MG63 (cell line): ENCODE measurements at places on chromosomes 4 and X. TPM values are rescaled to one million over a fixed set of nuclear protein-coding genes. Genes with fewer than 3 reads are reported as not detected.

DNA sequence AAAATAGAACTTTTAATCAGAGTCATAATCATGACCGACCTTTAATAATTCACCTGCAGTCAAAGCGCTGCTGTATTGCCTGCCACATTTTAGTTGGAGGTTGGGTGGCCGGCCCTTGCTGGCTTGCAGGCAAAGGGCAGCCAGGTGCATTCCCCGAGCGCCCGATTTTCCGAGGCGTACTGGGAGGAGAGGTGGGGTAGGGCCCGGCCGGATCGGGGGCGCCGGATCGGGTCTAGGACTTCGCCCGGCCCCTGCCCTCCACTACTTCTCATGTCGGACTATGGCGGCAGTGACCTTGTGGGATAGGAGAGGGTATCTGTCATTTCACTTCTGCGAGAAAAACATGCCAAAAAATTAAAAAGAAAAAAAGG lies 2.5 kb upstream of the RS1 start:
- DNase-seq: peak; percentile 6

DNA sequence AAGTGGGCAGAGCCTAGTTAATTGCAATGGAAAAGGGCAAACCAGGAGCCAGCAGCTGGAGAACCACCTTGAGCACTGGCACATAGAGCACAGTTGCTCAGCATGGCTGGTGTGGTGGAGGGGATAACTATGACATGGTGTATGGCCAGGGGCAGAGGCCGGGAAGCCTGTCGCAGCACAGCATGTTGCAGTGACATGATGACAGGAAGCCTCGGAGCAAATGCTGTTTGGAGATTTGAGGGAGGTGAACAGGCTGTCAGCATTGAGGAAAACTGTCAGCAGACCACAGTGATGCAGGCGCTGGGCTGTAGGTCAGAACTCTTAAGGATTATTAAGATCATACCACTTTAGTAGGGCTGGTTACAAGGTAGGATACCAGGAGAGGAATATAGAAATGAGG lies 228.7 kb downstream of the CBR4 start:
- no peak for DNase-seq

- peak; percentile 5 for DNase-seq
Measured at GRCh38 chr4:109721033-109721432, 8.8 kb downstream of the PLA2G12A start.

- no peak for DNase-seq
Measured at GRCh38 chr4:6405397-6405706, 67.1 kb downstream of the PPP2R2C start.

- no peak for DNase-seq
Measured at GRCh38 chr4:68693325-68694075, 23.0 kb upstream of the UGT2B15 start.

- no peak for DNase-seq
Measured at GRCh38 chrX:21469071-21469470, 94.9 kb downstream of the CNKSR2 start.

GRCh38 chr4:2041239-2042130 lies 17.6 kb upstream of the NAT8L start:
- DNase-seq: peak; percentile 74

LYAR gene
- total RNA-seq: 17.5 and 20.9 TPM in 2 replicates

CLDN2 gene
- not detected in 2 replicates for total RNA-seq

PAGE4 gene
- total RNA-seq: not detected in 2 replicates

DNA sequence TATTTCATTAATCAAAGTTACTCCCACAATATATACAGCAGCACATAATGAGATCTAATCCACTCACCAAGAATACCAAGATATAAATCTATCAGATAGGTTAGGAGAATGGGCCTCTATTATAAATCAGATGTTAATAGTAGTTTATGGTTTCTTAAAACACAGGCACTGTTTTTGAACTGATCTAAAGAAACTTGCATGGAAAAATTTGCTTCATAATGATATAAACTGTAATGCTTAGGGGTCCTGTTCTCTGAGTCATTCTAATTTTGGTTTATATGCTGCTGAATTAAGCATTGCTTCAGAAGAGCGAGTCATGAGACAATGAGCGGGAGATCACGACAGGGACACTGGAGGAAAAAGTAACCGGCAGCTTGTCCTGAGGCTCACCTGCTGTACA lies 113.3 kb upstream of the OTUD4 start:
- DNase-seq: no peak

- DNase-seq: peak; percentile 69
Measured at GRCh38 chr4:105765690-105766407, 57.3 kb downstream of the GSTCD start.

DMRTC1 gene
- total RNA-seq: not detected in 2 replicates

DNA sequence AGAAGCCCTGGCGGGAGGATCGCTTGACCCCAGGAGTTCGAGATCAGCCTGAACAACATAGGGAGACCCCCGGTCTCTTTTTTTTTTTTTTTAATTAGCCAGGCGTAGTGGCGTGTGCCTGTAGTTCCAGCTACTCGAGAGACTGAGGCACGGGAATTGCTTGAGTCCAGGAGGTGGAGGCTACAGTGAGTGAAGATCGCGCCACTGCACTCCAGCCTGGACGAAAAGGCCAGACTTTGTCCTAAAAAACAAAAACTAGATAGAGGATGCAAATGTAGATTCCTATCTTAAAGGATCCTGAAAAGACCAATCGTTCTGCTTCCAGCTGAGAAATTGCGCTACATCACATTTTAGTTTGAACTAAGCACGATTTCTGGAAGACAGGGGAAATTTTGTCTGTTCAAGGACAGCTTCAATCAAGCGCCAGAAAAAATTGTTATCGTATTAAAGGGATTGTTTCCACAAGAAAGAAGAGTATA lies 627 bp upstream of the HSD17B11 start:
- DNase-seq: no peak

- DNase-seq: no peak
Measured at GRCh38 chrX:518319-518718, 112.3 kb upstream of the SHOX start.

DNA sequence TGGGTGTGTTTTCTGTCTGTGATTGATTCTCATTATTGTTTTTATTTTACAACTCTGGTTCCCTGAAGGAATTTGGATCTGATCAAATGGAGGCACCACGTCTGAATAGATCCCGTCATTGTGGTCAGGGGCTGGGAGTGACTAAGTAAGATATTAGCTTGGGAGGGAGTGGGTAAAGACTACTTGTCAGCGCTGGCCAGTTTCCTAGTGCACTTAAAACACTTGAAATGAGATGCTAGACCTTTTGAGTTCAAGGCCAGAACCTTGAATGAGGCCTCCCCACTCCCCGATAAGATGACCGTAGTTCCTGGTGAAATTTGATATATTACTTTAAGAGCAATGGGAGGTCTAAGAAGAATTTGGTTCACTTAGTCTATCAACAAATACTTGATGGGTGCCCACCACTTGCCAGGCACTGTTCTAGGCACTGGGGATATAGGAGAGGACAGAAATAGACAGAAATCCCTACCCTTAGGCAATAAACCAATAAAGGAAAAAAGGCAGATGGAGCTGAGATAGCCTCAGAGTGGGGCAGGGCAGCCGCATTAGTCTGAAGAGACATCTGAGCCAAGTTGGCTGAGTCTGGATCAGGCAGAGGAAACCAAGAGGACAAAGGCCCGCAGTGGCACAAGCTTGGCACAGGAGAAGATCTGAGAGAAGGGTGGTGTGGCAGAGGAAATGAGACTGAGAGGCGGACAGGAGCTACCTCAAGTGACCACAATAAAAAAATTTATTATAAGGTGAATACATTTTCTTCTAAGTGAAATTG lies 11.8 kb downstream of the FAM184B start:
- DNase-seq: no peak

SMIM43 gene
- 2.2 and 3.4 TPM in 2 replicates for total RNA-seq

- DNase-seq: no peak
Measured at GRCh38 chr4:158906073-158906472, 137.2 kb downstream of the FNIP2 start.

SOD3 gene
- total RNA-seq: not detected in 2 replicates

NMU gene
- total RNA-seq: not detected in 2 replicates

DNA sequence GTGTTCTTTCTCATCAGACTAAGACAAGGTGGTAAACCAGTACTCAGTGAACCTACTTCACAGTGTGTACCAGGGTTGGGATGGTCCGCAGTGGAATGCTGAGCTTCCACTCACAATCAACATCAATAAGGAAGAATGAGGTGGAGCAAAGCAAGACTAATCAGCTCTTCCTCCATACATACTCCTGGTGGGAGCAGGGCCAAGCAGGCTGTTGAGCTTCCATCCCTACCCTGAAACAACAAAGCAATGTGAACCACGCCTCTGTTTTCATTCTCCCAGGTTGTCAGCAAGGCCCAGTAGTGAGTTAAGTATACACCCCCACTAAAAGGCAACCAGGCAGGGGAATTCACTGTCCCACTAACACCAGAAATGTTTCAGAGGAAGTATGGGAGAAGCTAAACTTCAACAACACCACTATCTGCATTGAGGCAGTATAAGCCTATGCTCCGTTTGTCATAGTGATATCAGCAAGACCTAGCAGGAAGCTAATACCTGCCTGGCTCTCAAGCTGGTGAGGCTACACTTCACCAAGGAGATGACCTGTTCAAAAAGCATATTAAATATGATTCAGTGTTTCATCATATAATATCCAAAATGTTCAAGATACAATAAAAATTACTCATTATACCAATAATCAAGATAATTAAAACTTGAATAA lies 109.5 kb downstream of the DDX60 start:
- no peak for DNase-seq
